ENCODE measurements at places on chromosomes 3 and 15.

- DNase-seq: peak; percentile 33
Measured at GRCh38 chr15:37695719-37696118, 238.7 kb upstream of the TMCO5A start.

- no peak for DNase-seq
Measured at GRCh38 chr3:197737749-197738462, 1.2 kb upstream of the RUBCN start.

DNA sequence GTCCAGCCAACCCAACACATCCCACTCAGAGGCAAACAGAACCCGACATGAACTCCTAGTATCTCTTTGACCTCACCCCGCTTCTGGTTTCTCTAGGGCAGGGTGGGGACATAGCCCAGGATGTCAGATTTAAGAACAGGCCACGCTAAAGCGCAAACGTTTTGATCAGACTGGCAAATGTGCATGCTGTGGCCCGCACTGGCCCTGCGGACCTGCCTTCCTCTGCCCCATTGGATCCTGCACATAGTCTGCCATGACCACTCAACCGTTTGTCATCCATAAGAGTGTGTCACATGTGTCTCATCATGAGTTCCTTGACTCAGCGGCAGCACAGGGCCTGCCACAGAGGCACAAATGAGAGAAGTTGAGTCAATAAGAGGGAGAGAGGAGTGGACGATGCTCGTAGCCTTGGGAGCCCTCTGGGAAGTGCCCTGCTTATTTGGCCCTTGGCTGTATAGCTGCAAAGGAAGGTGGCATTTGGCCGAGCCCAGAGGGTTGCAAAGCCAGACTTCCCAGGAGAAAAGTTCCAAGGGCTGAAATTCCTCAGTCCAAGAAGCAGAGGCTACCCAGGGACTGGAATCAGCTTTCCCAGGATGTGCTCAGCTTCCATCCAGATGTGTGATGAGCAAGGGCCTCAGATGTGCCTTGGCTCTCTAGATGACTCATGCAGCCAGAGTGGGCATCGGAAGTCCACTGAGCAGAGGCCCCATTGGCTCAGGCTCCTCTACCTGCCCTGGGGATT is 55.5 kb upstream of the SLCO2A1 start:
- no peak for DNase-seq

DNA sequence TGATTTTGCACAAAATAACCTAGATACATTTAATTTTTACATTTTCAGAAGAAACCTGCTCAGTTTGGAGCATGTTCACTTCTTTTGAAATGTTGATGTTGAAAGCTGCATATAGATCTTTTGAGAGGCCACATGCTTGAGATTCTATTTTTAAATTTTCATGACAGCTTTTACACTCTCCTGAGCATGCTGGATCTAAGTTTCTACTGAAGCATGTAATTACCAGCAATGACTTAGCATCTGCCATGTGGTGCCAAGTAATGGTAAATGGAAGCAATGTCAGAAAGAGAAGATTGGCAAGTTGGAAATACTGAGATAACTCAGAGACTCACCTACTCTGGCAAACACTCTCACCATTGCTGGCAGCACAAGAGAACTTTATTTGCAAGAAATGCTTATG is 310.6 kb downstream of the NSUN3 start:
- no peak for DNase-seq

DNA sequence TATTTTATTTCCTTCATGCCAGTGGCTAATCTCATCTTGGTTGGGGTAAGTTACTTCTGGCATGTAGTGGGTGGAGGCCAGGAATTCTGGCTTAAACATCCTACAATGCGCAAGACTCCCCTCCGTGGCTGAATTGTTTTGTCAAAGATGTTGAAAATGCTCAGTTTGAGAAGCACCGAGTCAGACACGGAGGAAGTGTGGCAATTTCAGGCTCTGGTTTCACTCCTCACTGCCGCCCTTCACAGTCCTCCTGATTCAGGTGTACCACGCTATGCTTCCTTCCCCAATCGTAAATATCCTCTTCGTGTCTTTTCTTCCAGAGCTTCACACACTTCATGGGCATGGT is 150.7 kb downstream of the OPA1 start:
- DNase-seq: no peak

- no peak for DNase-seq
Measured at GRCh38 chr3:29612536-29612935, 331.7 kb downstream of the RBMS3 start.

- no peak for DNase-seq
Measured at GRCh38 chr3:61832375-61833229, 271.2 kb downstream of the PTPRG start.

DNA sequence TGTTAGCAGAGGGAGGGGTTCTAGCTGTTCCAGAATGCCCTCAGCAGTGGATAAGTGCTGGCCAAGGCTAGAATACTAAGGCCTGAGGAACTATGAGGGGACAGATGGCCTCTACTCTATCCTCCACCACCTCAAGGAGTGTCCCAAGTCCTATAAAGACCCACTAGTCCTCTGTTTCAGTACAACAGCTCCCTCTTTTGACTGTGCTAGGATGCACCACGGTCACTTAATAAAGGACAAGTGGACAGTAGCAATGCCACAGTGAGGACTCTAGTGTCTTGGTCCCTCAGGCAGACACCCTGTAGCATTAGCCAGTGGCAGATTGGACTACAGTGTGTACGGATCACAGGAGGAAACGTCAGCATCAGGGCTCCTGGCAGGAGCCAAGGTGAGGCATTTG is 171.8 kb upstream of the PROK2 start:
- DNase-seq: no peak

Measured in stromal cell of bone marrow (primary cell).